ENCODE measurements at places on chromosomes 2 and 18.

GRCh38 chr2:150938527-150938926, 323.1 kb downstream of the RBM43 start:
- no peak for DNase-seq

GRCh38 chr18:46278481-46279465, 174.6 kb downstream of the HAUS1 start:
- no peak for DNase-seq

GRCh38 chr2:229578052-229578846, 136.1 kb downstream of the DNER start:
- no peak for DNase-seq

DNA sequence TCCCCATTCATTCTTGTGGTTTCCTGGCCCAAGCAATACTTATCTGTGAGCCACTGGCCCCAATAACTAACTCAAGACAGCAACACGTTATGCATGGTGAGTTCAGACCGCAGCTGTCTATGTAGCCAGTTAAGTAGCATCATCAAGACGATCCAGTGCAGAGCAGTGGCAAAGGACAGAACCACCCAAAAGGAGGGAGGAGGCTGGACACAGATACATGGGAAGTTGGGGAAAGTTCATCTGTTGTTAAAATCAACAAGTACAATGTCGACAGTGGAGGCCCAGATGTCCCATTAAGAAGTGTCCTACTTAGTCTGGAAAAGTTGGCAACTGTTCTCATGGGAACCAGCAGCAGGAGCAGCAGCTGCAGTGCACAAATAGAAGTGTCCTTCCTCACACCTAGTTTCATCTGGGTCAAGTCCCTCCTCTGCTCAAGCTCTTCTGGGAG, 106.9 kb upstream of the THOC1 start:
- no peak for DNase-seq

DNA sequence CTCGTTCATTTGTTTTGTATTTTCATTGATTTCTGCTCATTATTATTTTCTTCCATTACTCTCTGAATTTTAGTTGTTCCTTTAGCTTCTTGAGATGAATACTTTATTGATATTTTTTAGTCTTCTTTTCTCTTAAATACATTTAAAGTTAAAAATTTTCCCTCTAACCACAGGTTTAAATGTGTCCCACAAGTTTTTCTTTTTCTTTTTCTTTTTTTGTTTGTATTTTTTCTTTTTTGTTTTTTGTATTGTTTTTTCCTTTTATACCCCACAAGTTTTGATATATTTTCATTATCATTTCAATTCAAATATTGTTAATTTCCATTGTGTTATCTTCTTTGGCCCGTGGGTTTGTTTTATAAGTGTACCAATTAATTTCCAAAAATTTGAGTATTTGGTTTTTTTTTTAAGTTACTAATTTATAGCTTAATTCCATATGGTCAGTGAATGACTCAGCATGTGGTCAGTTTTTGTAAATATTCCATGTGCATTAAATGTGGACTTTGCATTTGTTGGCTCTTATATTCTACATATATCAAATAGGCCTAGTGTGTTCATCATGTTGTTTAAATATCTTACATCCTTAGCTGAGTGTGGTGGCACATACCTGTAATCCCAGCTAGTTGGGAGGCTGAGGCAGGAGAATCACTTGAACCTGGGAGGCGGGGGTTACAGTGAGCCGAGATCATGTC, 16.2 kb downstream of the CENPO start:
- DNase-seq: no peak

- no peak for DNase-seq
Observed at GRCh38 chr2:66466433-66466832, 31.5 kb downstream of the MEIS1 start.

- DNase-seq: no peak
Observed at GRCh38 chr2:24658531-24659202, 134.5 kb downstream of the PTRHD1 start.

DNA sequence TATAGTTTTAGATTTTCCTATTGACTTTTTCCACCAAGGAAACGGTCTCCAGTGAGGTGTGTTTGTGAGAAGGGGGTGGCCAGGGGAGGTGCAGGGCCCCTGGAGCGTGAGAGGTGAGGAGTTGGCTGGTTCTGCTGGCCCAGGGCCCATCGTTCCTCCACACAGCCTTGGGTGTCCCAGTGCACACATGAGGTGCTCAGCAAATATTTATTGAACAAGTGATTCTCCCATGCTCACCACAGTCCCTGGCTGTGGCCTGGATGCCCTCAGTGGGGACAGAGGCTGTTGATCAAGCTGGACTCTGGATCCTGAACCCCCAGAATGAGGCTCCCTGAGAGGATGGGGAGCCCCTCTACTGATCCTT, 5.0 kb downstream of the HAAO start:
- DNase-seq: peak; percentile 86

- DNase-seq: no peak
Observed at GRCh38 chr2:230129343-230129742, 60.6 kb upstream of the SLC16A14 start.

GRCh38 chr18:54223568-54224241, 764 bp downstream of the MBD2 start:
- peak; percentile 64 for DNase-seq

GRCh38 chr2:215565897-215566296, 130.0 kb upstream of the FN1 start:
- no peak for DNase-seq

- DNase-seq: no peak
Observed at GRCh38 chr18:44325903-44326635, 354.6 kb upstream of the SETBP1 start.

- no peak for DNase-seq
Observed at GRCh38 chr2:121454549-121455090, 76.1 kb upstream of the RNU4ATAC start.

- DNase-seq: no peak
Observed at GRCh38 chr18:55588870-55589595, 1.0 kb upstream of the TCF4 start.

All from left lobe of liver (tissue), 2 donors.